NCI-H510A (cell line): ENCODE measurements at places on chromosomes 4 and X.
A peak's percentile ranks its signal among the peaks of the same experiment; 100 is the strongest.

- no peak for DNase-seq
These were observed 144.6 kb upstream of the IGFBP7 start for GRCh38 chr4:57254754-57255153.

DNA sequence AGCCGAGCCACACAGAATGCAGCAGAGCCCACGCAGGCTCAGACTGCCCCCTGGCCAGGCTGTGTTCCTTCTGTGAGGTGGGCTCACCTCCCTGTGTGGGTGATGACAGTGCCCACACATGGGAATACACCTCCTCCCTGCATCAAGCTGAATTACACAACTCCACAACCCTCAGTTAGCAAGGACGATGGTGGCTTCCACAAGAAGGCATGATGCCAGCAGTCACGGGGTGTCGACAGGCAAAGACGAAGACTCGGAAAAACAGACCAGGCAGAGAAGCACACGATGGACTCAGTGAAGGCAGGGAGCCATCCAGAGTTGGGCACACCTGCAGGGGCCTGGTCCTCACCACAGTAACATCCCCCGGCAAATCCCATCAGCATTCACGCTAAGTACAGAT lies 12.1 kb downstream of the LETM1 start:
- no peak for DNase-seq

DNA sequence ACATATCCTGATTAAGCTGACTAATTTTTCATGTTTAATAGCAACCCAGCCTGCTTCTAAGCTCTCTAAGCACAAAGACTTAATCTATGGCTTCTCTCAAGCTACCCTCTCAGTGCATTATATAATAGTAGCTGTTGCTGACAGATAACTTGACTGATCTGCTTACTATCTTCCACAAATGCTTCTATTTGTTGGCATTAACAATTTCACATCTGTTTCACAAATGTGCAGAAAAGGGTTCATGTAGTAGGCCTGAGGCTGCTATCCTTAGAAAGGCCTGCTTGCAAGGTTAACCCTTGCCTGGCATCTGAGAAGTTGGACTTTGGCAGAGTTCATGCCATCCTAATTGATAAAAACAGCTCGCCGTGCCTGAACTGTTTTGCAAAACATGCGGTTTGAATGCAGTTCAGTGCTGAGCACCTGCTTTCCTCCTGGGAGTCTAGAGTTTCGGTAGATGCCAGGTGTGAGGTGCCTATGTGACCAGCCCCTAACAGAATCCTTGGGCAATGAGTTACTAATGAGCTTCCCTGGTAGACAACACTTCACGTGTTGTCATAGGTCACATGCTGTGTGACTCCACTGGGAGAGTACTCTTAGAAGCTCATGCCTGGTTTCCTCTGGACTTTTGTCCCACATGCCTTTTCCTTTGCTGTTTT lies 68.4 kb downstream of the NSG1 start:
- DNase-seq: peak; percentile 69

- DNase-seq: no peak
These were observed 19.7 kb downstream of the GABRB1 start for GRCh38 chr4:47050761-47051725.

DNA sequence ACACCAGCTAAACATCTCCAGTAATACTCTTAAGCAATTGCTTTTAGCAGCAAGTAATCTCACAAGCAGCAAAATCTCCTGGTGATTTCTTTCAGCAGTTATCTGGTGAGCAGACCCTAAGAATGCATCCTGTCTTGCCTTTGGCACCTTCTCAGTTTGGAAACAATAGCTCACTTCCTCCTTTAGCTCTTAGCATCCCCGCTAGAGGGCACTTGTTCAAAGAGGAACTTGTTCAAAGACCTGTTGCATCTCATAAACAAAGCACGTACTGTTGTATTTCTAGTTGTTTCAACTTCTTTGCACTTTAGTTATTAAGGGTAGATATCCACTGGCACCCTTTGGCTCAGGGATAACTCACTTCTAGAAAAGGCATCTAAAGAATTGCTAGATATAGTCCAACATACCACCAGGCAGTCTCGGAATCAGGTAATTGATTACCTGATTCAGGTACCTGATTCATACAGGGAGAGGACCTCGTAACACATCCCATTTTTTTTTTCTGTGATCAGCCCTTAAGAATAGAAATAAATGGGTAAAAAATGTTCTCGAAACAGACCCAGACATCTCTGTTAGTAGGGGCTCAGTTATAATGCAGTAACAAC lies 81.9 kb upstream of the QRFPR start:
- DNase-seq: peak; percentile 9

DNA sequence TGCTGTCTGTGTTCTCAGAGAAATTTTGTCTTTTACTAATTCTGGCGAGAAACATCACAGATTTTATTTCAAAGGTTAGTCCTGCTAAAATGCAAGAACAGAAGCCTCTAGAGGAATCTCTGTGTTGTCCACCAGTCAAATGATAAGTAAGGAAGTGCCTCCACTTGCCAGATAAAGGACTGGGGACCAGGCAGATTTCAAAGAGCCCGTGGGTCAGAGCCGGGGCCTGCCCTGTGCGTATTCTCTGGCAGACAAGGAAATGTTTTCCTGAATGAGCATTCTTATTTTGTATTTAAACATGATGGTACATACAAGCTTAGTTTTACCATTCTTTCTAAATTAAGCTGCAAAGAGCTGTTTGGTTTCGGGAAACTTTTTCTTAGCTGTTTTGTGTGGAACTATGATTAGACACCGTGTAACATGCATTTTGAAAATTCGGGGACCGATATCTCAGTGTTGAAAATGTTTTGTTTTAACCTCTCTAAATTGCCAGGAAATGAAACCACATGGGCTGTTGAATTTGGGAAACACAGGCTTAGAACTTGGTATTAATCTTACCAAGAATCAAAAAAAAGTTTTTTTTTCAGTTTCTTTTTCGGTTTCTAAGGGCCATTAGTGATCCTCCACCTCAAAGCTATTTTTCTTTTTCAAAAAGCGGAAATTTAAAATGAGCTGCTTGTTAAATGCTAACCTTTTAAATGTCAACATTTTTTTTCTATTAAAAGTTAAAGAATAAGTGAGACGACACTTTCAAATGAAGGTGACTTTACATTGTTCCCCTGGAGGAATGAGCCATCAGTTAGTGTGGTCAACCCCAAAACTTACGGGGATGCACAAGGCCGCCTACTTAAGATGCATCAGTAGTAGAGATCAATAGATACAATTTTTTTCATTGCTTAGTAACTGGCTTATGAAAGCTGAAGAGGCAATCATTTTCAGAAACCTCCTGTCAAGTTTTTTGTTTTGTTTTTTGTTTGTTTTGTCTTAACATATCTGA lies 89.6 kb upstream of the MTM1 start:
- no peak for DNase-seq

DNA sequence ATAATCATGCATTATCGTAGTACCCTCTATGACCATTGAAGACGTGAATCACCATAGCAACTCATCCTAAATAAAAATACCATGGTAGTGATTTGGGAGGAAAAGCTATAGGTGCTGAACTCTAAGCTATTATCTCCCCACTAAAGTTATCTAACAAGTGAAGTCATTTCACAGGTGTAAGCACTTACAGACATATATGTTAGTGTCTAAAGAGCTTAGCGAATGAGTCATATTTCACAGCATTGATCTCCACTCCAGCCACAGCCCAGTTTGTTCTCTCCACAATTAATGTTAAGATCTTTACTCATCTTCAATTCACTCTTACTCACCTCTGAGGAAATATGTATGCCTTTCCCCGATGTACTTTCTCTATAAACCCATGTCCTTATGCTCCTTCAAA lies 57.0 kb downstream of the DCAF8L1 start:
- no peak for DNase-seq

DNA sequence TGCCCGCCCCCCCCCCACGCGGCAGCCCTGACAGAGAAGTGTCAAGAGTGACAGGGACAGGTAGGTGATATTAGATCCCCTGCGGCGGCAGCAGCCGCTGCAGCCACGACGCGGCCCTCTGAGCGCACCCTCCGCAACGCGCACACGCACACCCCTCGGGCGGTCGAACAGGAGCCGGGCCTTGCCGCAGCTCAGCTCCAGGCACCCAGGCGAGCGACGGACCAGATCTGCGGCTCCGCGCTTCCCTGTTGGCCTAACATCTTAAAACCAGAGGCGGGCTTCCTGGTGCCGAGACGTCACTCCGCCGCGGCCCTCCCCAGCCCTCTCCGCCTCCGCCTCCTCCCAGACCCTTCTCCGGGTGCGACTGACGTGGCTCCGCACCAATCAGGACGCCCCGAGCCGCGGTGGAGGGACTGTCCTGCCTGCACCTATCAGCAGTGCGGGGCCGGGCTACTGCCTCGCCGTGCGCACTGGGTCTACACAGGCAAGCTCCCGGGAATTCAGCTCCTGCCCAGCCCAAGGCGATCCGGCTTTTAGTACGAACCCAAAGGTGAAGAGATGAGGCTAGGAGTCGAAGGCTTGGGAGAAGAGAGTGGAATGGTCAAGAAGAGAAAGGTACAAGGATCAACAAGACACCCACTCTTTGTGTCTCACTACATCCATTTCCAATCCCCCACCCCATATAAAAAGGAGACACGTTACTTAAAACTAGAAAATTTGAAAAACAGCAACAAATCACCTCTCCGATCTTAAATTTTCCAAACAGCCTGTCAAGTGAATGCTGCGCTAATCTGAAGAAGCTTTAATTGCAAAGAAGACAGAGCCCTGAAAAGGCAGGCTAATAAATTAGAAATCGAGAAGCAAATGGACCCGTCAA lies at the start of gene PITX2:
PITX2 (minus strand) TSS at position 237 of the 877 bp plus-strand sequence. CDS start 617 bp downstream, outside the sequence.
- peak; percentile 76 for DNase-seq

- no peak for DNase-seq
These were observed 17.8 kb downstream of the ZNF185 start for GRCh38 chrX:152915541-152916241.

GRCh38 chr4:84279678-84280077 lies 219.4 kb downstream of the NKX6-1 start:
- DNase-seq: no peak

DNA sequence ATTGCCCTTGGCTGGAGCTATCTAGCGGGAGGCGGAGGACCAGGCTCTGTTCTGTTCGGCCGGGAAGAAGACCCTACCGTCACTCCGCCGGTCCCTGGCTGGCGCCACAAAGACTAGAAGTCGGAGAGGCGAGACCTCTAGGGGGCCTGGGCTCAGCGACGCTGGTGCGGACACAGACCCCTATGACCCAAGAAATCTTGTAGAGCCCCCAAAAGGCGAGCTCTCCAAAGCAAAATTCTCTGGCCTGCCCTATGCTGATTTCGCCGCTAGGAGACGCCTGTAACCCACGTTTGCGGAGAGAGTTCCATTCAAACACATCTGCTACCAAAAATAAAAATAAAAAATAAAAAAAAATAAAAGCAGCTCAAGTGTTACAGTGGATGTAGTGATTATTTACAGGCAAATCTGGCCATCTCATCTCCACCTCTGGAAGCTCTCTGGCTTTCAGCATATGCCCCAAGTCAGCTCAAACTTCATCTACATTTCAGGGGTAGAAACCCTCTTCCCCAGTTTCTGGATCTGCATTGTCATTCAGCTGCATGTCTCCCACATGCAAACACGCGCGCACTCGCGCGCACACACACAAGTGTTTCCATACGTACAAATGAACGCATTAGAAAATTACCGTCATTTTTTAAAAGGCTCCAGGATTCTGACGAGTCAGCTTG lies 2.4 kb upstream of the PCDH10 start:
- DNase-seq: no peak

DNA sequence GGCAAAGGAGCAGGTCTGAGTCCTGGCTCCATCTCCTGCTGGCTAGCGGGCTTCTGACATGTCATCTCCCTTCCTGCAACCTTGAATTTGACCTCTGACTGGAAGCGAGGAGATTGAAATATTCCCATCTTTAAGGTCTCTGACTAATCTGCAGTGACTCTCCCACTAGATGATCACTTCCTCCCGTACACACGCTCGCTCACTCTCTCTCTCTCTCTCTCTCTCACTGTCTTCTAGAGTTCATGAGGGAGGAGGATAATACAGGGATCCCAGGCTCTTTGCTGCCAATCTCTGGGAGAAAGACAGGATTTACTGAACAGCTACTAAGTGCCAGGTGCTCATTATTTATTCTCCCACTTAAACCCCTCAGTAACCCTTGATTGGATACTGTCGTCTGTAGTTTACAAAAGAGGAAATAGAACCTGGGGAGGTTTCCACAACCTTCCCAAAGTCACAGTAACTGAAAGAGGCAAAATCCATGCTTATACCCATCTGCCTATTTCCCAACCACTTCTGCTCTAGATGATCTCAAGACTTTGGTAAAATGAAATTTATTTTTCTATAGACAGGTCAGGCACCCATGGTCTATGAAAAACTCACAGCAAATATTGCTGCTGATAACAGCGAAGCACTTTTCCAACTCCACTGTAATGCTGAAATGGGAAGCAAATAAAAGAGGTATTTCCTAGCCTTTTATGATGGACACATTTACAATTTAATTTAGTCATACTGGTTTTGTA lies 193.5 kb upstream of the C1QTNF7 start:
- no peak for DNase-seq

- no peak for DNase-seq
These were observed 8.5 kb upstream of the HTN1 start for GRCh38 chr4:70041652-70042286.

- no peak for DNase-seq
These were observed 31.5 kb upstream of the PTTG2 start for GRCh38 chr4:37928426-37929416.

DNA sequence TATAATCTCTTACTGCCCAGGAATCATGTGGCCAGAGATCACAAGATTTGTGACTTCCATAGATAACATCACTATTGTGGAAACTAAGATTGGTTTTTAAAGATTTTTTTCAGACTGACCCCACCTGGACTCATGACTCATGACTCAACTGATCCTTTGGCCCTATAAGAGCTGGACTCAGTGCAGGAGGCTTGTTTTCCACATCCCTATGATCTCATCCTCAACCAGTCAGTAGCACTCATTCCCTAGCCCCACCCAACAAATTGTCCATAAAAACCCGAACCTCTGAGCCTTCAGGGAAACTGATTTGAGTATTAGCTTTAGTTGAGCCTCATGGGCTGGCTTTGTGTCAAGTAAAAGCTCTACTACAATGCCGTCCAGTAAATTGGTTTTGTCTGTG lies 7.9 kb upstream of the NOCT start:
- DNase-seq: no peak

- DNase-seq: no peak
These were observed 177.2 kb downstream of the GABRG1 start for GRCh38 chr4:45946699-45947098.

DNA sequence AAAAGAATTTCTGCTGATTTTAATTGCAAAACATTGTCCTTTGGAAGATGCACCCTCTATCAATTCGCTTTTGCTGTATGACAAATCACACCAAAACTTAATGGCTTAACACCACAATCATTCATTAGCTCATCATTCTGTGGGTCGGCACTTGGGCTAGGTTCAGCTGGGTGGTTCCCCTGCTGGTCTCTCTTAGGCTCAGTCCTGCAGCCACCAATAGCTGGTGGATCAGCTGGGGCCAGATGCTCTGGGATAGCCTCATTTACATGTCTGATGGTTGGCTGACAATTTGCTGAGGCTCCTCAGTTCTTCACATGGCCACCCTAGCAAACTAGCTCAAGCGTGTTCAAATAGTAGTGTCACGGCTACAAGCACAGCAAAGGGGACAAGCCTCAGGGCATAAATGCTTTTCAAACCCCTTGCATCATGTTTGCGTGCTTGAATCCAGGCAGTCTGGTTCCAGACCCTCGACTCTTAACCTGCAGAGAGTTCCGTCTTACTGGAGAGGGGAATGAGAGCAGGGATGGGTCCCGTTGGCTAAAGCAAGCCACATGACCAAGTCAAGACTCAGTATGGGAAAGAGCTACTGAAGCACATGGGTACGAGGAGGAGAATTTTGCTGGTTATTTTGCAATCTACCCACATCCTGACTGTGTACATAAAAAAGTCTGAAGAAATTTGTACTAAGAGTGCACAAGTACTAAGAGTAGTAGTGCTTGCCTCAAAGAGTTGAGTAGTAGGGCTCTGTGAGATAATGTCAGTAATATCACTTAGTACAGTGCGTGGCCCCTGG lies 7.5 kb upstream of the ACSL1 start:
- DNase-seq: no peak

GRCh38 chr4:176708771-176709311 lies 83.9 kb downstream of the VEGFC start:
- no peak for DNase-seq
